ENCODE measurements at places on chromosomes 3 and 15. TPM values are rescaled to one million over a fixed set of nuclear protein-coding genes. Genes with fewer than 3 reads are reported as not detected.

The SAMD7 gene
- total RNA-seq: not detected

The ALPK3 gene
- total RNA-seq: 0.10 TPM

The ADGRG7 gene
- not detected for total RNA-seq

The TEX55 gene
- total RNA-seq: not detected

The RAD51 gene
- total RNA-seq: 67.1 TPM

The PYGO1 gene
- total RNA-seq: not detected

The MYRIP gene
- total RNA-seq: not detected

The ERICH6 gene
- total RNA-seq: not detected

The TPRG1 gene
- total RNA-seq: 11.5 TPM

The GOLGA6L4 gene
- total RNA-seq: 1.6 TPM

The UCN2 gene
- not detected for total RNA-seq

The C3orf80 gene
- total RNA-seq: not detected

The CFAP91 gene
- 0.31 TPM for total RNA-seq

The CDHR4 gene
- not detected for total RNA-seq

The PDE12 gene
- 21.9 TPM for total RNA-seq

The NRROS gene
- 25.3 TPM for total RNA-seq

The COL6A6 gene
- total RNA-seq: not detected

The CADPS gene
- total RNA-seq: not detected

The GUCA1C gene
- total RNA-seq: not detected

The POLQ gene
- total RNA-seq: 23.9 TPM

The CHCHD6 gene
- total RNA-seq: 12.7 TPM

GRCh38 chr15:78209646-78210348, 24.6 kb downstream of the ACSBG1 start:
- no peak for DNase-seq

DNA sequence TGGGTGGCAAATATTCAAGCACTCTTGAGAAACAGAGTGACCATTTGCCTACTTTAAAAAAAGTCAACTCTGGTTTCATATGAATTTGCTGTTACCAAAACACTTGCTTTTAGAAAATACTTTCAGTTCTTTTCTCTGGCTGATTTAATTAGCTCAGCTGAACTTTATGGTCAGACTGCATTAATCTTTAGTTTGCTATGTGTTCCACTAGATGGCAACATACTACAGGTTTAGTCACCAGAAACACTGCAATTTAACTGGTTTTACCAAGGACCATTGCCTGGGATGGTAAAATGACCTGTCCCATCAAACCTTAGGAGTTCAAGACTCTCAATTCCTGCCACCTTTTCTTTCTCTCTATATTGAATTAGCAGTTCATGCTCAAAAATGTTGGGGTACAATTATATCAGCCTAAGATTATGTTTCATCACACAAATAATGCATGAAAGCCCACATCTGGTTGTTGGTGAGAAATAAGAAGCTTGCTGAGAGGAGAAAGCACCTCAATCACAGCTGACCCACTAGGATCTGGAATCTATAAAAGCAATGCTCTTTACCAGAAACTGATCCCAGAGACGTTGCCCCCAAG, 14.2 kb downstream of the EIF4E3 start:
- DNase-seq: no peak

DNA sequence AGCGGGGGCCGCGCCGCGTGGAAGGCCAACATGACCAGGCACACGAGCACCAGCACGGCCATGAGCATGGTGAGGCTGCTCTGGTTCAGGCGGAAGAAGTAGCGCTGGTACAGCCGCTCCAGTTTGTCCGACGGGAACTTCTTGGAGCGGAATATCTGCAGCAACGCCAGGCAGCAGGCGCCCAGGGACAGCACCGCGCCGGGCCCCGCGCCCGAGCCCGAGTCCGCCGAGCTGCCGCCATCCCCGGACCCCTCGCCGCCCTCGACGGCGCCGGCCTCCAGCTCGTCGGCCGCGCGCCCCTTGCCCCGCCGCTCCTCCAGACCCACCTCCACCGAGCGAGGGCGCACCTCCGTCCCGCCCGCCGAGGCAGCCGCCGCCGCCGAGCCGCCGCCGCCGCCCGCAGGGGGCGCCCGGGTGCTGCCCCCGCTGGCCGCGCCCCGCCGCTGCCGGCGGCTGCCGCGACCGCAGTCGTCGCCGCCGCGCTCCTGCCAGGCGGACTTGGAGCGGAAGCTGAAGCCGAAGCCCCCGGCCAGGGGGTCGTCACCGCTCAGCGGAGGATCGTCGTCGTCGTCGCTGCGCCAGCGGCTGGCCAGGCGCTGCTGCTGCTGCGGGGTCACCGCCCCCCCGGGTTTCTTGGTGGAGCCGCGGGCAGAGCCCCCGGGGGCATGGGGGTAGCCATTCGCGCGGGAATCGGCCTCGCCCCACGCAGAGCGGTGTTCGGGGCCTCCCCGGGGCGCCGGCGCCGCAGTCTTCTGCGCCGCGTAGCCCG, 957 bp downstream of the ADCY5 start:
- peak; percentile 58 for DNase-seq

GRCh38 chr15:39448409-39448808, 132.5 kb upstream of the THBS1 start:
- no peak for DNase-seq

DNA sequence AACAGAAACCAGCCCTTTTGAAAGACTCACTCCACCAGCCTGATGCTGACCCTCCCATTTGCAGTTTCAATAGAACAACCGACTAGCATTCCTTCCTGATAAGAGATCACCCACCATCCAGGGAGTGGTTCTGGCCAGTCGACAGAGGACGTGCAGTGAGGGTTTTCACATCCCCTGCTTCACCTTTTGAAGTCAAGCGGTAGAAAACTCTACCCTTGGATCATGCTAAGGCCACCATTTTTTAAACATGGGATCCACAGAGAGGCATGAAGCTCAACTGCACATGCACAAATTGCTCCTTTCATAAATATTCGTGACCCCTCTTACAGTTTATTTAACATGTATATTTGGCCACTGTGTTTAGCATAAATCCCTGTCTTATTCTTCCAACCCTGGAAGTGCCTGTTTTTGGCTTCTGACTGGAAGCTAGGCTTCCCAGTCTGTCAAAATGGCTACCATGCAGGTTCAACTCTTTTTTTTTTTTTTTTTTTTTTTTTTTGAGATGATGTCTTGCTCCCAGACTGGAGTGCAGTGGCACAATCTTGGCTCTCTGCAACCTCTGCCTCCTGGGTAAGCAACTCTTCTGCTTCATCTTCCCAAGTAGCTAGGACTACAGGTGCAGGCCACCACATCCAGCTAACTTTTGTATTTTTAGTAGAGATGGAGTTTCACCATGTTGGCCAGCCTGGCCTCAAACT, 1.0 kb upstream of the THUMPD3 start:
- DNase-seq: no peak

GRCh38 chr3:53672981-53673380, 173.2 kb downstream of the CHDH start:
- DNase-seq: no peak

- DNase-seq: no peak
These were observed 9.1 kb upstream of the TMEM87A start for GRCh38 chr15:42282344-42282743.

DNA sequence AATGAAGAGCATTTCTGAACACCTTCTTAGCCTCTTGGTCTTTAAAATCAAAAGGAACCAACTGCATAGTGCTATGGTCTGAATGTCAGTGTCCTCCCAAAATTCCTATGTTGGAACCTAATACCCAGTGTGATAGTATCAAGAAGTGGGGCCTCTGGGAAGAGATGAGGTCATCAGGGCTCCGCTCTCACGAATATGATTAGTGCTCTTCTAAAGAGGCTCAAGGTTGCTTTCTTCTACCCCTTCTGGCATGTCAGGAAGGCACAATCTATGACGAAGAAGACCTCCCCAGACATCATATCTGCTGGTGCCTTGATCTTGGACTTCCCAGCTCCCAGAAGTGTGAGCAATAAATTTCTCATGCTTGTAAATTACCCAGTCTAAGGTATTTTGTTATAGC, 209.5 kb downstream of the MAGI1 start:
- DNase-seq: no peak

- DNase-seq: no peak
These were observed 51.4 kb downstream of the CORO2B start for GRCh38 chr15:68630211-68630555.

- DNase-seq: no peak
These were observed 455.6 kb upstream of the PROK2 start for GRCh38 chr3:72240531-72240930.

- DNase-seq: no peak
These were observed 29.2 kb downstream of the SLC6A11 start for GRCh38 chr3:10845001-10845761.

- DNase-seq: no peak
These were observed 8.2 kb upstream of the ZNF660 start for GRCh38 chr3:44576613-44577012.

GRCh38 chr3:35779611-35780010, 140.3 kb downstream of the ARPP21 start:
- DNase-seq: no peak

DNA sequence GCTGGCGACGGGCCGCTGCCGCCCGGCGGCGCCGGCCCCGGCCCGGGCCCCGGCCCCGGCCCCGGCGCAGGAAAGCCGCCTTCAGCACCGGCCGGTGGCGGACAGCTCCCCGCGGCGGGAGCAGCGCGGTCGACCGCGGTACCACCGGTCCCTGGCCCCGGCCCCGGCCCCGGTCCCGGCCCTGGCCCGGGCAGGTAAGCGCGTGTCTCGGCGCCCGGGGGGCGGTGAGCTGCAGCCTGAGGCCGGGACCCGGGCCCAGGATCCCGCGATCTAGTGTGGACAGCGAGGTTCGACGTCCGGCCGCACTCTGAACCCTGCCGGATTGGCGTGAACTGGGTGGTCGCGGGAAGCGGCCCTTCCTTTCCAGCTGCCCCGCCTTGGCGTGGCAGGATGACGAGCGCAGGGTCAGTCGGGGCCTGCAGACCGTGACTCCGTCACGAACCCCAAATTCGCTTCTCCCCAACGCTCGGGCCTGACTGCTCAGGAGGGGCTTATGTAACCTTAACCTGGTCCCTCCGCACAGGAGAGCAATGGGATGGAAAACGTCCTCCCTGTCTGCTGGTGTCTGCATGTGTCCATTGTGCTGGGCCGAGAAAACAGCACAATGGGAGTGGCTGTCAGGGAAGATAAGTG, 472 bp downstream of the BSN start:
- DNase-seq: no peak

DNA sequence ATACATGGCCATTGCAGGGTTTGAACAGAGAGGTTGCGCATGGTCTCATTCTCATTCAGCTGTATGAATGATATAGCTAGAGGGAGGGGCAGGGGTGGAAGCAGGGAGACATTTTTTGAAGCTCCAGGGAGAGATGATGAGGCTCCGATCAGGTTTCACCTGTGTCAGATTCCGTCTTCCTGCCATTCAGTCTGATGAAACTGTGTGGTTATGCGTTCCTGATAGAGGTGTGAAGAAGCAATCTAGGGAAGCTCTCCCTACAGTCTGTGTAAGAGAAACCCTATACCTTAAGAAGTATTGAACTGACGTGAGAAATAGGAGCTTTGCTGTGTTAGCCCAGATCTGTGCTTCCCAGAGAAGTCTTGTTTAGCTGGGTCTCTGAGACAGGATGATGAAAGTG, 171.9 kb upstream of the NDN start:
- DNase-seq: no peak

DNA sequence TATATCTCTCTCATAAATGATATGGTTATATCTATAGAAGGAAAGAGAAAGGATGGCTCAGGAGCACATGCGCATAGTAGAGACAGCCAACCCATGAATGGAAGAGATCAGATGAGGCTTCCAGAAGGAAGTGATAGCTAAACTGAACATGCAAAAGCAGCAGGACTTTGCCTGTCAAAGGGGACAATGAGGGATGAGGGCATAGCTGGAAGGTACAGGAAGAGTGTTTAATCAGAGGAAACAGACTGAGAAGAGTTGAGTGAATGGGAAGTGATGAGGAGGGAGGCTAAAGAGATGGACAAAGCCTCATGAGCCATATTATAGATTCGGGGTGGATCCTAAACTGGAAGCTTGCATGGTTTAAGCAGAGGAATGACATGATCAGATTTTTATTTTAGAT, 26.5 kb upstream of the VEPH1 start:
- DNase-seq: no peak

GRCh38 chr3:23837691-23838090, 31.9 kb downstream of the UBE2E1 start:
- no peak for DNase-seq

DNA sequence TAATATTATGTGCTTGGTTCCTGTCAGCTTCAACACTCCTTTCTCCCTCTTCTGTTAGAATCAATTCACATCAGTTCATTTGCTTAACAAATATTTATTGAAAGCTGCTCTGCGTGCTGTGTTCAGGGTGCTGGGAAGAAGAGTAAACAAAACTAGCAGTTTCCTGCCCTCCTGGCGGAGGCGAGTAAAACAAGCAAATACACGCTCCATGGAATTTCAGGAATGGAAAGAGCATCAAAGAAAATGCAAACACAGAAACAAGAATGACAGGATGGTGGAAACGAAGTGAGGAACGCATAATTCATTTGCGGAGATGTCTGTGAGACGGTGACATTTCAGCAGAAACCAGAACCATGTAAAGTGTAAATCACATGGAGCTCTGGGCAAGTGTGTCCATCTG, 49.4 kb upstream of the SPTSSB start:
- DNase-seq: no peak

GRCh38 chr3:177468331-177468730, 271.0 kb upstream of the TBL1XR1 start:
- DNase-seq: no peak

- no peak for DNase-seq
These were observed 73.5 kb upstream of the MEF2A start for GRCh38 chr15:99492275-99492674.

GRCh38 chr3:73236867-73237266, 175.4 kb downstream of the EBLN2 start:
- DNase-seq: no peak

DNA sequence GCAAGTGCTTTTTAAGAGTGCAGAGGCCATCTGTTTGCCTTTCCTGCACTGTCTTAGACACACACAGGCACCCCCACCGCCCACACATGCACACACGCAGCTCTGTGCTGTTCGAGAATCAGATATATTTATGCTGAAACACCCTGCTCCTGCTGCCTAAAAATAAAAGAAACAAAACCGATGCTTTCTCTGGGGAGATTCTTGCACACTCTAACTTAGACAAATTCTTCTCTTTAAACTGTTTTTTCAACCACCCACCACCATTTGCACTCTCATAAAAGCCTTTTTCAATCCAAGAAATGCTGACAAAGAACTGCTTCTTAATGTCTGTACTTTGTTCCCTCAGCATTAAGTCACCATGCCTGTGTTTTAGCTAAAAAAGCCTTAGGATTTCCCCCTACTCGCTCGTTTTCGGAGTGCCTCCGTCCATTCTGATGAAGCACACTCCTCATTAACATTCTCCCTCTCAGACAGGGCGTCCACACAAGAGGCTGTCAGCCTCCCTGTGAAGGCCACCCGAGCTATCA, 26.2 kb downstream of the SLC12A8 start:
- DNase-seq: peak; percentile 37

- no peak for DNase-seq
These were observed 7.1 kb downstream of the FSTL1 start for GRCh38 chr3:120443626-120444123.
